NCI-H1417 treated with DMSO at 0.1 percent for 48 hours (cell line): ENCODE measurements at places on chromosomes 16 and 17.

GRCh38 chr16:83581082-83581481 lies 226.7 kb upstream of the HSBP1 start:
- DNase-seq: no peak

DNA sequence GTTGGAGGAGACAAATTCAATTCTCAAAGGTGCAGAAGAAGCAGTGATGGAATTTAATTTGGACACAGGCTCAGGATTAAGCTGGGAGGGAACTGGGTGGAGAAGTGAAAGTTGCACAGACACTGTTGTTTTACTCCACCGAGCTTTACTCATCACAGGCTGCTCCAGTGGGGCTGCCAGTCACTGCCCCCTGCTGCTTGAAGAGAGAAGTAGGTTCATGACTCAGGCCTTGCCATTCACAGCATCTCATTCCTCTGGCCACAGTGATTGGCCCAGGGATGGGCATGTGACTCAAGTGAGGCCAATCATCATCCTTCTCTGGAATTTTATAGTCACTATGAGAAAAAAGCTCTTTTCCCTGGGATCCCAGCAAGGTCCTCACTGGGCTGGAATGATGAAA lies 11.8 kb downstream of the GNAO1 start:
- no peak for DNase-seq

DNA sequence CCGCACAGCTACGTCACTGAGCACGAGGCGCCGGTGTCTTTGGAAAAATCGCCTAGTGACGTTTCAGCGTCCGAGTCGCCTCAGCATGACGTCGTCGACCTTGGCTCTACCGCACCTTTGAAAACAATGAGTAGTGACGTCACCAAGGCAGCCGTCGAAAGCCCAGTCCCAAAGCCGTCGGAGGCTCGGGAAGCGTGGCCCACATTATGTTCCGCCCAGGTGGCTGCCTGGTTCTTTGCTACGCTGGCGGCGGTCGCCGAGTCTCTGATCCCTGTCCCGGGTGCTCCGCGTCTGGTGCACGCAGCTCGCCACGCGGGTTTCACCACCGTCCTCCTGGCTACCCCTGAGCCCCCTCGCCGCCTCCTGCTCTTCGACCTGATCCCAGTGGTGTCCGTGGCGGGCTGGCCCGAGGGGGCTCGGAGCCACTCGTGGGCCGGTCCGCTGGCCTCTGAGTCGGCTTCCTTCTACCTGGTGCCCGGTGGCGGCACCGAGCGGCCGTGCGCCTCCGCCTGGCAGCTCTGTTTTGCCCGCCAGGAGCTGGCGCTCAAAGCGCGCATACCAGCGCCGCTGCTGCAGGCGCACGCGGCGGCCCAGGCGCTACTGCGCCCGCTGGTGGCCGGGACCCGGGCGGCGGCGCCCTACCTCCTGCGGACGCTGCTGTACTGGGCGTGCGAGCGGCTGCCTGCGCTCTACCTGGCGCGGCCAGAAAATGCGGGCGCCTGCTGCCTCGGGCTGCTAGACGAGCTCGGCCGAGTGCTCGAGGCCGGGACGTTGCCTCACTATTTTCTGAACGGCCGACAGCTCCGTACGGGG lies 1.5 kb downstream of the TMEM102 start:
- DNase-seq: no peak

GRCh38 chr16:73233846-73234424 lies 186.0 kb upstream of the ZFHX3 start:
- DNase-seq: no peak

- DNase-seq: no peak
These were observed 172.6 kb downstream of the CDK5R1 start for GRCh38 chr17:32659419-32659842.

GRCh38 chr16:11601425-11601824 lies 14.7 kb upstream of the LITAF start:
- no peak for DNase-seq

- no peak for DNase-seq
These were observed 12.6 kb upstream of the ALOX12B start for GRCh38 chr17:8100111-8100510.

DNA sequence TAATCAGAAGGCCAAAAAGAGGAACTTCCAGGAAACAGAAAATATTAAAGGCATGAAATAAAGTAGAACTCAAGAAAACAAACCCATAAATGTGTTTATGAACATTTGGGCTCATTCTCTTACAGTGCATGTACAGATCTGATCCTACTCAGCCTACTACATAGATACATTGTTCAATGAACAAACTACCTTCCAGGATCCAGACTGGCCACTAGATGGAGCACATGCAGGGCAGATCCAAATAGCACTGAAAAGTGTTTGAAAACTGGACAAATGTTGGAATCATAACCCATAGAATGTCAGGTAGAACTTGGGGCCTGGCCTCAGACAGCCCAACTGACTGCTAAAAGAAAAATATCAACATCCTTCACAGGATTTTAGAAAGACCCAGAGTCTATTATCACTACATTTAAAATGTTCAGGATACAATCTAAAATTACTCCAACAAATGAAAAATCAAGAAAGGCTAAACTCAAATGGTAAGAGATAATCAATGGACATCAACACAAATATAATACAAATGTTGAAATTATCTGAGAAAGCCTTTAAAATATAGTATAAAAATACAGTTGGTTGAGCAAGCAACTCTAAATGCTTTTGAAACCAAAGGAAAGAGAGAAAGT lies 122.4 kb upstream of the NUDT7 start:
- no peak for DNase-seq

GRCh38 chr17:81165246-81166032 lies at the start of gene PVALEF:
Gene PVALEF (plus strand): TSS chr17:81165507. CDS start chr17:81181227, 15,720 bp downstream.
- no peak for DNase-seq

DNA sequence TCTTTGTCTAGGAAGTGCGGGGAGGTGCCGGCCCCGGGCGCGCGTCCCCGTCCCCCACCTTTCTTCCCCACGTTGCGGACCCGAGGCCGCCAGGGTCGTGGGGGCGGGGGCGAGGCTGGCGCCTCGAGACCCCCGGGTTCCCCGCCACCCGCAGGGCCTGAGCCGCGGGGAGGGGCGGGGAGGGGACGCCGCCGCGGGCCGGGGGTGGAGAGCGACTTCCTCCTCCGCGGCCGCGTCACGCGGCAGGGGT lies 1.8 kb upstream of the ACTG1 start:
- DNase-seq: no peak

DNA sequence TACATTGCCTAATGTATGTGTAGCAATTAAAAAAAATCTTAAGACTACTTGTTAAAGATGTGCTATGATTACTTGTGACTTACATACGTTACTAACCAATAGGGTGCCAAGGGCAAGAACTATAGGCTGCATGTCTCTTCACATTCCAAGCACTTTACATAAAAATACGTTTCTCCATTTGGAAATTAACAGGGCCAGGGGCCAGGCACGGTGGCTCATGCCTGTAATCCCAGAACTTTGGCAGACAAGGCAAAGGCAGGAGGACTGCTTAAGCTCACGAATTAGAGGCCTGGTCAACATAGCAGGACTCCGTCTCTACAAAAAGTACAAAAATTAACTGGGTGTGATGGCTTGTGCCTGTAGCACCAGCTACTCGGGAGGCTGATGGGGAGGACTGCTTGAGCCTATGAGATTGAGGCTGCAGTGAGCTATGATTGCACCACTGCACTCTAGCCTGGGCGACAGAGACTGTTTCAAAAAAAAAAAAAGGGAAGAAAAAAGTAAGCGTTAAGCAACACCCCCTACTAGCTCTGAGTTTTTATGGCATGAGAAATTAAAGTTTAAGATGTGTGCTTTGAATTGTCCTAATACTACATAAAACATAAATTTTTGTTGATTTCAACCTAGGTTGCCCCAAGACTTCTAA lies 12.3 kb downstream of the PSMD12 start:
- no peak for DNase-seq

DNA sequence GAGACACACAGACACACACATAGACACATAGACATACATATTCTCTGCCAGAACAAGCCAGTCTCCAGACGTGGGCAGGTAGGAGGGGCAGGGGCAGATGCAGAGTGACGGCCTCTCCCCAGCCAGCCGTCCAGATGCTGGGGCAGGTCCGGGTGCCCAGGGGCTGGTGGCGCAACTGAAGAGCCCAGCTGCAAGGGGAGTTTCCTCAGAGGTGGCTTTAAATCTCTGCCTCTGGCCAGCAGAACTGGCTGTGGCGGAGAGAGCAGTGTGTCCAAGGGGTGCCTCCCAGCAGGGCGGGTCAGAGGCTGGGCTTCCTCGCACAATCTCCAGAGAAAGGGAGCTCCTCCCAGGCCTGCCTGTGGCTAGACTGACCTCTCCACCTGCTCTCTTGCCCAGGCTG lies 9.4 kb upstream of the GCGR start:
- no peak for DNase-seq

DNA sequence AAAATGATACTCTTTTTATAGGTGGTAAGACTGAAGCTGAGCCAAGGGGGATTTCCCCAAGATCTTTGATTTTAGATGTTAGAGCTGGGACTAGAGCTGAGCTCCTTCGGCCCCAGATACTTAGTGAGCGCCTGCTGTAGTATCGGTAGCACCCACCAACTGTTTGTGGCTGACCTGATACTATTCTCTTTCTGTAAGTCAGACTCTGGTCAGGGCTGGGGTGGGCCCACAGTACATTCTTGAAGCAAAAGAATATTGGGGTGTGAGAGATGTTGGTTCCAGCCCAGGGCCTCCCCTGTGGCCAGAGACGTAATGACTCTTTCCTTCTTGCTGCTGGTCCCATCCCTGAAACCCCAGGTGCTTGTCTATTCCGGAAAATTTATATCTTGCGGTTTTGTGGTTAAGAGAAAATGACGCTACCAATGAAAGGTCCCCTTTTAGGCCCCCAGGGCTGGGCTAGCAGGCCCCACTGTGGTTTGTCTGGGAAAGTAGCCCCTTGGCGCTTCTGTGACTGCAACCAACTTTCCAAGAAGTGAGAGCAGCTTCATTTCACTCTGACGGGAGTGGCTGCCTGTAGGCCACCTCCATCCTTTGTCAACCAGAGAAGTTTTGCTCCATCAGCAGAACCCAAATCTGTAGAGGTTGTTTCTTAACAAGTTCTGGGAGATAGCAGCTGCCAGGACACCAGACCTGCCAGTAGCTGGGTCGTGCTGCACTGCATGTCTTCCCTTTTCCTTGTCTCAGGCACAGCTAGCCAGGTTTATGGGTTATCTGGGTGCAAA lies 86.4 kb upstream of the LGALS9 start:
- DNase-seq: no peak

- DNase-seq: peak; percentile 12
These were observed at the start of gene CALB2 for GRCh38 chr16:71358464-71358998. Gene CALB2 (plus strand): TSS chr16:71358723. CDS start chr16:71358793, 70 bp downstream.

DNA sequence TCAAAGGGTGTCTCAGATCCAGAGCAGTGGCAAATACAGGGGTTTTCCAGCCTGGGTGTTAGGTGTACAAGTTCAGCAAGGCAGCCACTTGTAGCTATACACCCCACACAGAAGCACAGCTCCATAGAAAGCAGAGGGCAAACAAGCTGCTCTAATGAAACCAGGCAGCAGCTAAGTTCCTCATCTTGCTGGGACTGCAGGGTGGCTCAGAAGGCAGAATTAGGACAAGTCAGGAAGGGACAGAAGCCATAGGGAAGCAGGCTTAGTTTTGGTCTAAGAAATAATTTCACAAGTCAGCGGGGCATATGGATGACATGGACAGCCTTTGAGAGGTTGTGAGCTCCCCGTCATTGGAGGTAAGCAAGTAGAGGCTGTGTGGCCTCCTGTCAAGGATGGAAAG lies 23.7 kb downstream of the CNGB1 start:
- no peak for DNase-seq

GRCh38 chr17:7355053-7355452 lies at the start of gene TMEM95:
Gene TMEM95 (plus strand): TSS chr17:7355156. CDS start chr17:7355205, 49 bp downstream.
- no peak for DNase-seq

DNA sequence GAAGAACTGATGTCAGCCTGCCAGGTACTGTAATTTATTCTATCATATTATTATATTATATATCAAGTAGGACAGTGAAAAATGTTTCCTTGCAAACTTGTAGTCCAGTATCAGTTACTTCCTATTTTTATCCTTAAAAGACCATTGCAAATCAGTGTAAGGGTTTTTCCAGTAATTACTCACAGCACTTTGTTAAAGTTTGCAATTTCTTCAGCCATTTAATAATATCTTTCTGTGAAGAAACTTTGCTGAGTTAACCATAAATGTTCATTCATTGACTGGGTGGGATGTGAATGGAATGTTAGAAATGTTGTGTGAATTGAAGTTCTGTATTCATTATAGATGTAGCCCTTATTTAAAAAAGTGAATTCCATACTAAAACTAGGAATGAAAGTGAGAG lies 26.7 kb downstream of the HAPSTR1 start:
- no peak for DNase-seq

DNA sequence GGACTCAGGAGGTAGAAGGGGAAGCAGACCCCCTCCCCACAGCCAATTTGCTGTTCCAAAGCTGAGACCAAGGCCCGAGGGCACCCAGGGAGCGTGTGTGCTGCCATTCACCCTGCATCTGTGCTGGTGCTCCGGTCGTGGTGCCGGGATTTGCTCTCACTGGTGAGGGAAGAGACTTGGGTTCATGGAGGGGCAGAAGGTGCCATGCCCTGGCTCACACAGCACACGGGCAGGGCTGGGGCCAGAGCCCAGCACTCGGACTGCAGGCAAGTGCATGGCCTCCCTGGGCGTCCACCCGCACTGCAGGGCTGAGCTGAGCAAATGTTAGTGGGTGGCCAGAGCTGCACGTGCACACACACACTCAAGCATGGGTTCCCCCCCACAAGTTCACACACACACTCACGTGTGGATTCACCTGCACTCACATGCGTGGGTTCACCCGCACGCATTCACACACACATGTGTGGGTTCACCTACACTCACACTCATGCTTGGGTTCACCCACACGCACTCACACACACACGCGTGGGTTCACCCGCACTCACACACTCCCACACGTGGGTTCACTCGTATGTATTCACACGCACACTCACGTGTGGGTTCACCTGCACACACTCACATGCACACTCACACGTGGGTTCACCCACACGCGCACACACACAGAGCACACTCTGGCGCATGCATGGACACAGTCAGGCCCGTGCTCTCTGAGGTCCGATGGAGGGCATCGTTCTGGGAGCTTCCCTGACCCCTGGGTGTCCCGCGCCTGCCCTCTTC lies 57.0 kb upstream of the CBFA2T3 start:
- no peak for DNase-seq

DNA sequence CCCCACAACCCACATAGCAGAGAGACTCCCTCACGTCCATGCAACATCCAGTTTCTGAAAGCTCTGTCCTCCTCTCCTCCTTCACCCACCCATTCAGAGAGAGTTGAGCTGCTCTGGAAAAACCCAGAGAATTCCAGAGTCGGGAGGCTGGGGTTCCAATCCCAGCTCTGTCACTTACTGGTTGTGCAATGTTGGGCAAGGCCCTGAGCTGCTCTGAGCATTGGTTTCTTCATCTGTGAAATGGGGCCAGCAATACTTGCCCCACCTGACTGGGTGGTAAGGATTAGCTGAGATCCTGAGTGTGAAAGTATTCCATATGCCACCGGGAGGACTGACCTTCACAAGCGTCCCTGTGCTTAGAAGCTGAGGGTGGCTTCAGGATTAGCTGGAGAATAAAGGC lies 12.2 kb upstream of the DLX4 start:
- no peak for DNase-seq

DNA sequence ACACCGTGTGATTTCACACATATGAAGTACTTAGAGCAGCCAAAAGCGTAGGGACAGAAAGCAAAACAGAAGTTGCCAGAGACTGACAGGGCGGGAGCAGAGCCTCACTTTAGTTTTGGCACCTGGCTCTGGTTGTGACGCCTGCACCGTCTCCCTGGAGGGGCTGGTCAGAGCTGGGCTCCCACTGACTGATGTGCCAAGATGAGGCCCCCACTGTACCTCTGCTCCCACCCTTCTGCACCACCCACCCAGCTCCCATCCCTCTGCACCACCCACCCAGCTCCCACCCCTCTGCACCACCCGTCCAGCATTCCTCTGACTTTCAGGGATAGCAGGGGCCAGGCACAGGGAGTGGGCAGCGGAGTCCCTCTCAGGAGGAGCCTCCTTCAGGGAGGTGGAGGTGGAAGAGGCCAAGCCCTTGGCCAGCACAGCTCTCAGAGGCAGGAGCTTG lies 3.2 kb upstream of the PRSS21 start:
- DNase-seq: no peak
